RPMI7951 (cell line): ENCODE measurements at places on chromosomes 12 and 14. TPM values are rescaled to one million over a fixed set of nuclear protein-coding genes. Genes with fewer than 3 reads are reported as not detected.

DNA sequence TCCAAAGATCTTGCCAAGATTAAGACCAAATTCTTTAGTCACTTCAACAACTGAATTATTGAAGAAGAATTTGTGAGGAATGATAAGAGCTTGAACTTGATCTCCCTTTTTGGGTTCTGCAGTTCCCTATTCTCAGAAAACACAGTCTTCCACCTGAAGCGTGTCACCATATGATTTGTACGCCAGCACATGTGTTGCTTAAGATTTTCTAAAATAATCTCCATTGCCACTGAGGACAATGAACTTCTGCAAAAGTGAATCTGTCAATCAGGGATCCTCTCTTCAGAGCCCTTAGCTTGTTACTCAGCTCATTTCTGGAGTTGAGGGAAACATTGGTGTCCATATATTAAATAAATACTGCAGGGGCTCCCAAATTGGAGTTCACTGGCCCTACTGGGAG lies 4.2 kb upstream of the SPIC start:
- no peak for DNase-seq

TROAP gene
- 49.3 and 59.5 TPM in 2 replicates for total RNA-seq

TAS2R10 gene
- 0.60 and 0.68 TPM in 2 replicates for total RNA-seq

OR4K17 gene
- total RNA-seq, result not detected in 2 replicates

DNA sequence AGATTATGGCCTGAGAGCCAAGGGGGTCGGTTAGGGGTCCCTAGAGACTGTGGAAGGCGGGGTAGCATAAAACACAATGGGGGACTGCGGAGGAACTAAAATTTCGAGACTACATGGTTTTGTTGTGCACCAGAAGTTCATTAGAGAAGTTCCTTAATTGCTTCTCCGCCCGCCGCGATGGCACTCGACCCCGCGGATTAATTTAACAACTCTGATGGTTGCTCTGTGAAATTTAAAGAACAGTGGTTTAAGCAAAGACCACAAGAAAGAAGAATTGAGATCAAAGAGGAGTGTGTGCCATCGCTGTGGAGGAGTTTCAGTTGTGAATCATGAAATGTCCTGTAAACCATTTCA lies 1.4 kb upstream of the CCDC88C start:
- DNase-seq, result no peak

DNA sequence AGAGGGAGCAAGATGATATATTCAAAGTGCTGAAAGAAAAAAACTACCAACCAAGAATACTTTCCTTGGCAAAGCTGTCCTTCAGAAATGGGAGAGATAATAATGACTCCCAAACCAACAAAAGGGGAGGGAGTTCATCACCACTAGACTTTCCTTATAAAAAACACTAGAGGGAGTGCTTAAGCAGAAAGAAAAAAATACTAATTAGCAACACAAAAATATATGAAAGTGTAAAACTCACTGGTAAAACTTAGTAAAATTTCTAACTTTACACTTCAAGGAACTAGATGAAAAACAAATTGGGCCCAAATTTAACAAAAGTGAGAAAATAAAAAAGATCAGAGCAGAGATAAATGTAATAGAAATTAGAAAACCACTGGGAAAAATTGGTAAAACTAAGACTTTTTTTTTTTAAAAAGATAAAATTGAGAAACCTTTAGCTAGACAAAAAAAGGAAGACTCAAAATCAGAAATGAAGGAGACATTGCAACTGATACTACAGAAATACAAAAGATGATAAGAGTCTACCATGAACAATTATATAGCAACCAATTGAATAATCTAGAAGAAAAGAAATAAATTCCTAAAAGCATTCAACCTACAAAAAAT lies 60.4 kb upstream of the FAR2 start:
- DNase-seq, result peak; percentile 40

DNA sequence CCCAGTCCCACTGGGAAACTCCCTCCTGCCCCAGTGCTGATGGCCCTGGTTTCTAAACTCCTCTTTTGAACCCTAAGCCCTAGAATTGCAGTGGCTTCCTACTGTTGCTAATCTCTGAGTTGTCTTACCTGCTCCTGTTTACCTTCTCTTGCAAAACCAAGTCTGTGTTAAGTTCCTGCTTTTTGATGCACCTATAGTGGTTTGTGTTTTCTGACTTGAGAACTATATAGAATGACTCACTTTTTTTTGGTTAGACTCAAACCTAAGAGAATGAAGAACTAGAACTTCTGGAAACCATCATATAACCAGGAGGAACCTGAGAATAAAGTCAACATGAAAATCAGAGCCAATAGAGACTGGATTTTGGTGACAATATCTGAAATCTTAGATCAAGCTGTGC lies 5.5 kb upstream of the GAS2L3 start:
- no peak for DNase-seq

GRCh38 chr12:14244876-14245669 lies 120.4 kb upstream of the ATF7IP start:
- DNase-seq, result no peak

TDRD9 gene
- not detected in 2 replicates for total RNA-seq

GRCh38 chr14:61451491-61451890 lies 130.1 kb downstream of the PRKCH start:
- no peak for DNase-seq

DNA sequence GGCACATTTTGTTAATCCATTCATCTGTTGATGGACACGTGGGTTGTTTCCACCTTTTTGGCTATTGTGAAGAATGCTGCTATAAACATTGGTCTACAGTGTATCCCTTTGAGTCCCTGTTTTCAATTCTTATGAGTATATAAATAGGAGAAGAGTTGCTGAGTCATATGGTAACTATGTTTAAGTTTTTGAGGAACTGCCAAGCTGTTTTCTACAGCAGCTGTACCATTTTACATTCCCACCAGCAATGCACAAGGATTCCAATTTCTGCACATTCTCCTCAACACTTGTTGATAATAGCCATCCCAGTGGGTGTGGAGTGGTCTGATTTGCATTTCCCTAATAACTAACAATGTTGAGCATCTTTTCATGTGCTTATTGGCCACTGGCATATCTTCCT lies 6.9 kb upstream of the SVOP start:
- DNase-seq, result peak; percentile 19

RNF212B gene
- total RNA-seq, result not detected in 2 replicates

DNA sequence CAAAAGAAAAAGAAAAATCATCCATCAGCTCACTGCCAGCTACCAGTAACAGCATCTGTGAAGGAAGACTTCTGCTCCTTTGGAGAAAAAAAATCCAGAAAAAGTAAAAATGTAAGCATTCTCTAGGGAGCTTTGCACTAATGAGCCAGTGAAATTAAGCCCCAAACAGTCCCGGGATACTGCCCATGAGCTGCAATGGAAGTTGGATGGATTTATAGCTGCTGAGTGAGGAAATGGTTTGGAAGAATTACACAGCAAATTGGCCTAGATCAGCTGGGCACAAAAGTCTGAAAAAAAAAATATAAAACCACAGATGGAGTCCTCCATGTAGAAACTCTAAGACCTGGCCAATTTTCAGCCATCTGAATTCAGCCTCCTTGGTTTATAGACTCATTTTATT lies 462.9 kb upstream of the USP15 start:
- no peak for DNase-seq

DNA sequence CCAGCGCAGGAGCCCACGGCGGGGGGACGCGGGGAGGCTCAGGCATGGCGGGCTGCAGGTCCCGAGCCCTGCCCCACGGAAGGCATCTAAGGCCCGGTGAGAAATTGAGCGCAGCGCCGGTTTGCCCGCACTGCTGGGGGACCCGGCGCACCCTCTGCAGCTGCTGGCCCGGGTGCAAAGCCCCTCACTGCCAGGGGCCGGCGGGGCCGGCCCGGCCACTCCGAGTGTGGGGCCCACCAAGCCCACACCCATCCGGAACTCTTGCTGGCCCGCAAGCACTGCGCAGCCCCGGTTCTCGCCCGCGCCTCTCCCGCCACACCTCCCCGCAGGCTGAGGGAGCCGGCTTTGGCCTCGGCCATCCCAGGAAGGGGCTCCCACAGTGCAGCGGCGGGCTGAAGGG lies 8.5 kb upstream of the TSPAN8 start:
- DNase-seq, result no peak

GRCh38 chr14:59870277-59871165 lies at the start of gene RTN1:
TSS of gene RTN1 (minus strand) at chr14:59870776. CDS start at chr14:59870630, 146 bp downstream.
- DNase-seq, result peak; percentile 41

DNA sequence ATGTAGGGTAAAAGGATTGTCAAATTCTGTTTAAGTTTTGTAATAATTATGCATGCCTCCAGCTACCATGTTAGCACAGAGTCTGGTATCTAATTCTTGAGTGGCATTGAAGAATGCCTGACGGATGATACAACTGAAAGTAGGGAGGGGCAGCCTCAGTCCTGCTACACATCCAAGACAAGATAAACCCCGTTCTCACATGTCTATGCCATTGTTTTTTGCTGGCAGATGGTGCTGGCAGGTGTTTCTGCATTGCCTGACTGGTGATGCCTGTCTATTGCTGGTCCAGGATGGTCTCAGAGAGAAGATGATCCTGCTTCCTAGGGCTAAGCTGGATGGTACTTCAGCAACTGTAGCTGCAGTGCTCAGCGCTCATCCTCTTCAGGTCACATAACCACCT lies 245.8 kb upstream of the NAV3 start:
- DNase-seq, result no peak

- no peak for DNase-seq
Measured at GRCh38 chr12:63985456-63985855, 141.0 kb downstream of the SRGAP1 start.

OVCH1 gene
- not detected in 2 replicates for total RNA-seq

GRCh38 chr12:103495469-103496456 lies at the start of gene C12orf42:
TSS of gene C12orf42 (minus strand) at chr12:103495968. CDS start at chr12:103478426, 17,542 bp downstream.
- DNase-seq, result peak; percentile 21

GRCh38 chr12:102800565-102800964 lies 116.5 kb downstream of the PAH start:
- no peak for DNase-seq

- DNase-seq, result no peak
Measured at GRCh38 chr14:76909266-76909665, 83.1 kb downstream of the LRRC74A start.

KRT78 gene
- total RNA-seq, result 0.20 and 0.36 TPM in 2 replicates

DNA sequence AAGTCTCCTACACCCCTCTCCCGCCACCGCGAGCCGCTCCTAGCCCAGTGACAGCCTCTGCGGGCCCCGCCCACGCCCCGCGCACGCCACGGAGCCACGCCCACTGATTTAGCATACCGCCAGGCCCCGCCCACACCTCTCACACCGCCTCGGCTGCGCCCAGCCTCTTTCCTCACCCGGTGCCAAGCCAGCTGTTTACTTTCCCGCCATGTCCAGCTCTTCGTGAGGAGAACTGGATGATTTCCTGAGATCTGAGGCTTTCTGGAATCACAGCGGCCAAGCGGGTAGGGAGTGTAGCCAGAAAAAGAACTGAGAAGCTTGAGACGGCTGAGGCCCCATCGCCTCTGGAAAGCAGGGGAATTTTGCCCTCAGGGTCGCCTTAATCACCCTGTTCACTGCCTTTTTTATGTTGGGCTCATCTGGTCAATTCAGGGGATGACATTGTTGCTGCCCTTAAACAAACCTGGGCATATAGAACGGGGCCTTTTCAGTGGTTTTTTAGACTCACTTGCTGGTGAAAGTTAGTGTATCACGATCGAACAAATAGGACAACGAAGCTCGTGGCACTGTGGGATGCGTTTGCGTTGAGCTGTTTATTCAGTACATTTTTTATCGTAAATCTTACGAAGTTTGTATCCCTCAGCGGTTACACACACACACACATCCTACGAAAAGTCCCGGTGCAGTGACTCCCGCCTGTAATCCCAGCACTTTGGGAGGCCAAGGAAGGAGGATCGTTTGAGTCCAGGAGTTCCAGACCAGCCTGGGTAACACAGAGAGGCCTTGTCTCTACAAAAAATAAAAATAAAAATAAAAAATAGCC lies at the start of gene RNF212B:
Gene RNF212B, plus strand, starts transcription at position 165 of the 823 bp plus-strand sequence. CDS start 2,410 bp downstream, outside the sequence.
- peak; percentile 81 for DNase-seq

- DNase-seq, result no peak
Measured at GRCh38 chr12:98909746-98910145, 264.7 kb downstream of the APAF1 start.

C12orf75 gene
- total RNA-seq, result 225 and 267 TPM in 2 replicates

SLC24A4 gene
- not detected in 2 replicates for total RNA-seq

GRCh38 chr12:30301291-30301690 lies 394.4 kb downstream of the IPO8 start:
- DNase-seq, result no peak

- no peak for DNase-seq
Measured at GRCh38 chr14:96739200-96739910, 57.8 kb upstream of the VRK1 start.

SPTSSA gene
- total RNA-seq, result 24.1 and 36.3 TPM in 2 replicates

DNA sequence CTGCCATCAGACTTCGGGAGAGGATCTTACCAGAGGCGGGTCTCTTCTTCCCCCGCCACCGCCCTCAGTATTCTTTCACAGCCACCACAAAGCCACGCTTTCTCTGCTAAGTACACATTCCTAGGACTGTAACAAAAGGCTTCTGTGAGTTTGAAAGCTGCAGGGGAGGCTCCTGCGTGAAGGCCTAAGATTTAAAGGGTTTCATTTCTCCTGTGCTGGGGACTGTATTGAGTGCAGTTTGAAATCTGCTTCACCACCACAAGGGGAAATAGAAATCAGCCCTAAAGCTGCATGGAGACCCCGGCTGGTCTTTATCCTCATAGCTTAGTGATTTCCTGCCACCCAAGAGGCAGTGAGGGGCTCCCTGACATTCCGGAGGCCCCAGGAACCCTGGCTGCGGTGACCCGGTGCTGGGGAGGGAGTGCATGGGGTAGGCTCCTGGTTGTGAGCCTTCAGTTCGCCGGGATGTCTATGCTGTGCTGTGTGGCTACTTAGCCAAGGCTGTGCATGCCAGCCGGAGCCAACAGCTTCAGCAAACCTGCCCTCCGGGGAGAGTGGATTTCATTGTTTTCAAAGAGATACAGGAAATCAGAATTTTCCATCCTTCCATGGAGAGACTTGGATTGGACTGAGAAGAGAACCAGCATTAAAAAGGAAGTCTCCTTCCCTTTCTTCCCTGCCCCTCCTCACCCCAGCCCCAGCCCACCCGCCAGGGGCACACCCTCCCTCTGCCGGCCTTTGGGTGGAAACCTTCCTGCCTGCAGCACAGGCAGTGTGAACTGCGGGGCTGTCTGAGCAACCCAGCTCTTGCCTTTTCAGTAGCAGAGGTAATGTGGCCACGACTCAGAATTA lies 163.3 kb downstream of the ETV6 start:
- peak; percentile 69 for DNase-seq

- DNase-seq, result peak; percentile 53
Measured at GRCh38 chr12:58176296-58176869, 235.0 kb downstream of the ATP23 start.

- DNase-seq, result peak; percentile 2
Measured at GRCh38 chr14:44529026-44529425, 21.9 kb upstream of the FSCB start.

DNA sequence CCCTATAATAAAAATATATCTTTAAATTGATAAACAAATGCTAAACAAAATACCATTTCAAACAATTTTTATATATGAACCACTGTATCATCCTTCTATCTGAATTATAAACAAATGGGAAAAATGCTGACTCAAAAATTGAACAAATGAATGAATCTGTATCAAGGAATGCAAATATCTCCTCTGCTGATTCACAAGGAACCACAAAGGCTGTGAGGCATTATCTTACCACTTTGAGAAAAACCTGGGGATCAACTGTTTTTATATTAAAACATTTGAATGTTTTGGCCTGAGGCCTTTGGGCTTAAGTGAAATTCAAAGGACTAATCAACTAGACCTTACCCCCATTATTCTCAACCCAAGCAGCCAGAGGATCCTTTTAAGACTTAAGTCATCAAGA lies 86.3 kb downstream of the EML5 start:
- DNase-seq, result peak; percentile 13

KRT82 gene
- not detected in 2 replicates for total RNA-seq

GRCh38 chr12:24979329-24979728 lies 30.4 kb upstream of the BCAT1 start:
- DNase-seq, result no peak
